ENCODE measurements at places on chromosomes 1 and 21.

DNA sequence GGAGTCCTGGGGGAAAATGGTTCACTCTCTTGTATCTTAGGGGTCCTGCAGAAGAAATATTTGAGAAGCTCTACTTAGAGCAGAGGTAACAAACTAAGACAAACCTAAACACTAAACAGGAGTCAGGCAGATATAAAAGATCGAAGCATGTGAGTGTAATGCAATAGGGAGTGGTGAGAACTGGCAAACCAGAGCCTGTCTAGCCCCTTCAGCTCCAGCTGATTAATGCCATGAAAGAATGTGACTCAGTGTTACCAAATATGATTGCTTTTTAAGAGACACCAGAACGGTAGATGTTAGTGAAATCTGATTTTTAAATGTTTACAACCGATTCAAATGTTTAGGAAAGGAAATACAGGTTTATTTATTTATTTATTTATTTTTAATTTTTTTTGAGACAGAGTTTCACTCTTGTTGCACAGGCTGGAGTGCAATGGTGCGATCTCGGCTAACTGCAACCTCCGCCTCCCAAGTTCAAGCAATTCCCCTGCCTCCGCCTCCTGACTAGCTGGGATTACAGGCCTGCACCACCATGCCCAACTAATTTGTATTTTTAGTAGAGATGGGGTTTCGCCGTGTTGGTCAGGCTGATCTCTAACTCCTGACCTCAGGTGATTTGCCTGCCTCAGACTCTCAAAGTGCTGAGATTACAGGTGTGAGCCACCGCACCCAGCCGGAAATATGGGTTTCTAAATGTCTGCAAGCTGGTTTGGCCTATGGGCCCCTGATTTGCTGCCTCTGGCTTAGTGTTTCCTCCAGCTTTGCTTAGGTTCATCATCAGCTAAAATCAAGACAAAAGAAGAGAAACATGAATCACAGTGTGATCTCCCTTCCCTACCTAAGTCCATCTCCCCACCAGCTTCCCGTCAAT is 12.2 kb downstream of the TXNIP start:
- DNase-seq: no peak

DNA sequence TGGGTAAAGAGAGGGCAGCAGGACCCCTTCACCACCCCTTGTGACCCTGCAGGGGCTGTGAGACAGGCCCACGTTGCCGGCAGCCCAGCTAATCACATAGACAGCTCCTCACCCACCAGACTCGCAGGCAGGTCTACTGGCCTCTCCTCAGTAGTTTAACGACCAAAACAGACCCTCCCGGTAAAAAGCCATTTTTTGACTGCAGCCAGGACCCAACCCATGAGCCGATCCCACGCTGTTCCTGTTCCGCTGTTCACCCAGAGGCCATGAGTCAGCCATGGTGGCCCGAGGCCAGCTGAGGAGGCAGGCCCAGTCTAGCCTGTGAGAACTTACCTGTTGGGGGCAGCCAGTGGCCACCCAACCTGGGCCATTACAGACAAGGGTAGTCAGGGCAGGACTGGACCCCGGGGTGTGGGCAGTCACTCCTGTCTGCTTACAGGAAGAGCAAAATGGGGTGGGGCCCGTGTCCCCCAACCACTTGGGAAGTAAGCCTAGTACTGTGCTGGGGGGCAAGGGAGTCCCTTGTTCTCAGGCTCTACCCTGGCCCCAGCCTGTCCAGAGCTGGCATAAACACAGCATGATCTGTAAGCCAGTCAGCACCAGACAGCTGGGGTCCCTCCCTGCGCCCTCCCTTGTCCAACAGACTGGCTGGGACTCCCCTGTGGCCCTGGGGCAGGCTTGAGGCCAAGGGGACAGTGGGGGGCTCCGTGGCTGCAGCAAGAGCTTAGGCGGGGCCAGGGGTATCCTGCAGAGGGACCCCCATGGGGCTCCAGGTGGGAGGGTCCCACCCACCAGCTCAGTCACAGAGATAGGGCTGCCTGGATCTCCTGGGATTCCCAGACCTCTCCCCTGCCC is 61.9 kb downstream of the WNT9A start:
- no peak for DNase-seq

- no peak for DNase-seq
Measured at GRCh38 chr1:245671966-245672767, 517.4 kb downstream of the KIF26B start.

DNA sequence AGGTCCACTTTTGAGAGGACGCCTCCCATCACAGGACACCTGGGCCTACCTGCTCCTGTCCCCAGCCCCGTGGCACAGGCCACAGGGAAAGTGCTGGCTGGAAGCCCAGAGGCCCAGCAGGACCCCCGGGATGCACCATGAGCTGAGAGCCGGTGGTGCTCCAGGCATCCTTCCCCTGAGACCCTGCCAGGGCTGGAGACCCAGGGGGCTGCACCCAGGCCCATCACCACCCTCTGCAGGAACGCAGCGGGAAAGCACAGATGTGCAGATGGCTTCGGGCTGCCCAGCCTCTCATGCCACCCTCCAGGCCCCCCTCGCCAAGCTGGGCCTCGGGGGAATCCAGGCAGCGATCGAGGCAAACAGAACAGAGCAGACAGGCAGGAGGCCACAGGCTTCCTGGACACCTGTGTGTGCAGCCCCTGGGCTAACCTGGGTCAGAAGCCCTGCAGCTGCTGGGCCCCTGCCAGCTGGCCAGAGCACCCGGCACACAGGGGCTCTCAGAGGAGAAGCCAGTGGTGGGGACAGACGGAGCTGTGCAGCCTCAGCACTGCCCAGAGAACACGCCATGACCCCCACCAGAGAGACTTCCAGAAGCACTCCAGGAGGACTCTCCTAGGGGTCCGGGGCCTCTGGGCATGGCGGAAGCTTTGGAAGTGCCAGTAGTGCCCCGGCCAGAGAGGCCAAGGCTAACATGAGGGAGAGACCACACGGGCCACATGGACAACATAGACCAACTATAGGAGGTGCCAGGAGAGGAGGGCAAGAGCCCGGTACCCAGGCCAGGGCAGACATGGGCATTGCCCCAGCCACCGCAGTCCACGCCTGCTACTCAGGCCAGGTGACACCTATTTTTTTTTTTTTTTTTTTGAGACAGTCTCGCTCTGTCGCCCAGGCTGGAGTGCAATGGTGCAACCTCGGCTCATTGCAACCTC is 71.4 kb downstream of the ARHGEF16 start:
- DNase-seq: no peak

GRCh38 chr1:2050793-2051682 is 827 bp downstream of the PRKCZ start:
- DNase-seq: no peak
